ENCODE measurements at places on chromosomes 12 and 14.
A peak's percentile ranks its signal among the peaks of the same experiment; 100 is the strongest.

GRCh38 chr12:12736759-12737676, 19.9 kb downstream of the CDKN1B start:
- peak; percentile 73 for DNase-seq

DNA sequence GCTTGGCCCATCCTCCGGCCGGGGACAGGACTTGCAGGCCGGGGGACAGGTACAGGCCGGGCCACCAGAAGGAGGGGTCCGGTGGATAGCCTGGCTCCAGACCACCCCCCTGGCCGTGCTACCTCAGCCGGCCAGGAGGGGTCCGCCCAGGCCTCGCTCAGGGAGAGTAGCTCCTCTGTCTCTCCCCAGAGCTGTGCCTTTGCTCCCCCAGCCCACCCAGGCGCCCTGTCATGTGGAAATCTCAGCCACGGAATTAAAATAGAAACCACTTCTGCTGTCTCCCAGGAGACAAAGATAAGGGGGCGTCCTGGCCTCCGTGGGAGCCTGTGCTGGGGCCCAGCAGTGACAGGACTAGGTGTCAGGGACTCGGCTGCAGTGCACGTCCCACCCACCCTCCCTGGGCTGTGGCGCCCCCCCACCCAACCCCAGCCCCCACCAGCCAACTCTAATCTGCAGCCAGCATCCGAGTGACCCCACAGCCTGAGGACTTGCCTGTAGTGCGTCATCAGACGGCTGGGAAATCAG, 3.3 kb upstream of the CRIP2 start:
- no peak for DNase-seq

- no peak for DNase-seq
Measured at GRCh38 chr12:120444676-120445075, 1.5 kb downstream of the TRIAP1 start.

DNA sequence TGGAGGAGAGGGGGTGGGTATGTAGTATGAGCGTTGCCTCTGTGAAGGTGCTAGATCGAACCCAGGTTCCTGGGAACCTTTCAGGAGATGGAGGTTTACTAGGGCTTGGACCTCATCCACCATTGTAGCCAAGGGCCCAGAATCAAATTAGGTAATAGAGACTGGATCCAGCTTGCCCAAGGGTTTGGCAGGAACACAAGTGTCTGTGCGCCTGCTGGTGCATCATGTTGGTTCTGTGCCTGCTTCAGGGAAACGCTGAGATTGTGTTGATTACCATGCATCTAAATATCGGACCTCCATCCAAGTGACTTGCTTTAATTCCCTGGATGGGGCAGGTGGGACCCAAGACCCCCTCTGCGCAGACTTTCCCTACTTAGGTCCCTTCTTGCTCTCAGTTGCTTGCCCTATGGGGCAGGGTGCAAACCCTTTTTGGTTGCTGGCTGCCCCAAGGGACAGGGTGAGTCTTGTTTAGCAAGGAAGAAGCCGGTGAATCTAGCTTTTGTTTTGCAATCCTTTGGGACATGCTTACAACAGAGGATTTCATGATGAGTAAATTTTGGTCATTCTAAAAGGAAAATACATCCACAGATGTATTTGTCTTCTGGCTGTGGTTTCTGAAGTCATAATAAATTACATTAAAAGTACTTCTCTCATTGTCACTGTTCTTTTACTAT, 189.8 kb upstream of the PRICKLE1 start:
- DNase-seq, result peak; percentile 70

- DNase-seq, result no peak
Measured at GRCh38 chr12:123998991-123999359, 26.0 kb downstream of the ZNF664 start.

- no peak for DNase-seq
Measured at GRCh38 chr12:30911207-30911606, 15.3 kb upstream of the TSPAN11 start.

DNA sequence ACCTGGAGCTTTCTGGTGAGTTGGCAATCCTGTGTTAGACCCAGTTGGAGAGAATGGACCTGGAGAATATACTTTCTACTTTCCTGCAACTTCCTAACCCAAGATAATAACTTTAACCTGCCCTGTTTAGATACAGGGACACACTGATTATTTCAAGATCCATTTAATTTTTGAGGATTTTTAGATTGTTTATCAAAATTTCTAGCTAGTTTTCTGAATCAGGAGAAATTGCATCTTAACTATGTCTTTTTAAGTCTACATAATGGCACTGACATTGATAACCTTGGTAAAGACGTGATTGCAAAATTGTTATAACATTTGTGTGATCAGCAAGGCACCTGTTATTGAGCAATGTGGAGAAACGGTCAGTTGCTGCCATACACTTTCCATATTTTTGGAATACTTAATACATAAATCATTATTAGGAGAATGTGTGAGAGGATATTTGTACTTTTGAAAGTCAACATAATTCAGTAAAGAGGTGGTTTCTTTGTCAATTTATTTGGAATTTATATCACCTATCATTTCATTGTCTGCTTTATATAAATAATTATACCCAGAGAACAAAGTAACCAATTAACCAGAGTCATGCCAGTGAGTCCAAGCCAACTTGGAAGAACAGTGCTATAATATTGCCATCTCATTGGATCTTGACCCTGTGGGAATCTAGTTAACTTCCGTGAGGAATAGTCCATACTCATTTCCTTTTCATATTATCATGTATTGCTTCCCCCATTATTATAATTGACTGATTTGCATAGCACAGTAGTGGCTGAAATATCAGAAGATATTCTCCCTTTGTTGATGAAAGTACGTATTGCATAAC, 28.4 kb downstream of the NFYB start:
- DNase-seq, result no peak

DNA sequence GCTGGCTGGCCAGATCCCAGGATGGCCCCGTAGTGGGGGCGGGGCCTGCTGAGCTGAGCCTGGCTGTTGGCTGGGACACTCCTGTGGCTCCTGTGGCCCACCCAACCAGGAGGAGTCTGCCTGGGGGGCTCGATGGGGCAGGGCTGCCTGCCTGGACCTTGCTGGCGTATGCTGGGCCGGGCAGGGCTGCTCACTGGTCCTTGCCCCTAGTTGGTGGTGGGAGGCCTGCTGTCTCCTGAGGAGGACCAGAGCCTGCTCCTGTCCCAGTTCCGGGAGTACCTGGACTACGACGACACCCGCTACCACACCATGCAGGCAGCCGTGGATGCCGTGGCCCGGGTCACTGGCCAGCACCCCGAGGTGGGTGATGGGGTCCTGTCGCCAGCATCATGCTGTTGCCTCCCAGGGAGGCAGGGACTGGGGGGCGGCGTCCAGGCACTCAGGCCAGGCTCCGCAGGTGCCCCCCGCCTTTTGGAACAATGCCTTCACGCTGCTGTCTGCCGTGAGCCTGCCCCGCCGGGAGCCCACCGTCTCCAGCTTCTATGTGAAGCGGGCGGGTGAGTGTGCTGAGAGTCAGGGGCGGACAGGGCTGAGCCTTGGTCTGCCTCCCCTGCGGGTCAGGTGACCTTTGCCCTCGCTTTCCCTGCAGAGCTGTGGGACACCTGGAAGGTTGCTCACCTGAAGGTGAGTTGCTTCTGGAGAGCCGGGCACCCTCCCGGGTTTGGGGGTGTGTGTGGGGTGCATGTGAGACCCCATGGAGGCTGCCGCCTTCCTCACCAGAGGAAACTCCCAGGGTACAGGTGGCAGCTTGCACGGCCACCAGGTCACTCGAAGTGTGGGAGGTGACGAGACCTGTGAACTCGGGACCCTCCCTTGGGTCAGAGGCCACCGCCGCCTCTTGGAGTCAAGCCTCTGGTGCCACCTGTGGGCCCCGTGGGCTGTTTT, 3.4 kb downstream of the NOC4L start:
- no peak for DNase-seq

DNA sequence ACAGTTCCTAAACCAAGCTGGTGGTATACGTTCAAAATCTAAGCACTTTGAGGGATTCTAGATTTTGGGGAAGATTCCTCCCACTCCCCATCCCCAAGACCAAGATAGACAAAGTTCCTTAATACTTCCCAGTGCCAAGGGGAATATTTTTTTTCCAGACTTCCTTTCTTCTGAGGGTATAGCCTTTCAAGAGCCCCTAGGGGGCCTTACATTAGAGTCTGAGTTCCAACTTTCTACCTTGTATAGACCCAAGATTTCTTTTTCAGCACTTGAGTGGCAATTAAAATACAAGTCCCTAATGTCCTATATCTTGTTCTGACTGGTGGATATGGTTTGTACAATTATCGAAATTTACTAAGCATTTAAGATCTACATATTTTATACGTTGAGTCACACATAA, 28.7 kb upstream of the SOS2 start:
- no peak for DNase-seq

DNA sequence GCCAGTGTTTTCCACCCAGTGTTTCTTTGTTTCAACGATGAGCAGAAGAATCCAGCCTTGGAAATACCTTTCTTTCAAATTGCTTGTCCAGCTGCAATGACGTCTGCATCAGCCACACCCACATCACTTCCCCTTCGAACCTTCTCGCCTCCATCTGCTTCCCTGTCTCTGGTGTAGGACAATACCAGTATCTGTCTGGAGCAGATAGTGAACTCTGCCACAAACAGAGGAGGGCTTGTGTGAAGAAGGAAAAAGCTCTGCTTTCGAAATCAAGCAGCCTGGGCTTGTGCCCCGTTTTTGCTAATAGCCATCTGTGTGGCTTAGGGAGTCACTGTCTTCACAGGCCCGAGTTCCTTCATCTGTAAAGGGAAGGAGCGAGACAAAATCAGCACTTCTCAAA, 415.4 kb downstream of the ZFP36L1 start:
- peak; percentile 98 for DNase-seq

GRCh38 chr14:31128601-31129526, 78.7 kb downstream of the HECTD1 start:
- DNase-seq, result no peak

- no peak for DNase-seq
Measured at GRCh38 chr12:24996102-24996797, 47.3 kb upstream of the BCAT1 start.

GRCh38 chr12:114123108-114123507, 157.0 kb upstream of the RBM19 start:
- no peak for DNase-seq

GRCh38 chr14:68627868-68628604, 164.8 kb downstream of the ZFP36L1 start:
- DNase-seq, result peak; percentile 72

DNA sequence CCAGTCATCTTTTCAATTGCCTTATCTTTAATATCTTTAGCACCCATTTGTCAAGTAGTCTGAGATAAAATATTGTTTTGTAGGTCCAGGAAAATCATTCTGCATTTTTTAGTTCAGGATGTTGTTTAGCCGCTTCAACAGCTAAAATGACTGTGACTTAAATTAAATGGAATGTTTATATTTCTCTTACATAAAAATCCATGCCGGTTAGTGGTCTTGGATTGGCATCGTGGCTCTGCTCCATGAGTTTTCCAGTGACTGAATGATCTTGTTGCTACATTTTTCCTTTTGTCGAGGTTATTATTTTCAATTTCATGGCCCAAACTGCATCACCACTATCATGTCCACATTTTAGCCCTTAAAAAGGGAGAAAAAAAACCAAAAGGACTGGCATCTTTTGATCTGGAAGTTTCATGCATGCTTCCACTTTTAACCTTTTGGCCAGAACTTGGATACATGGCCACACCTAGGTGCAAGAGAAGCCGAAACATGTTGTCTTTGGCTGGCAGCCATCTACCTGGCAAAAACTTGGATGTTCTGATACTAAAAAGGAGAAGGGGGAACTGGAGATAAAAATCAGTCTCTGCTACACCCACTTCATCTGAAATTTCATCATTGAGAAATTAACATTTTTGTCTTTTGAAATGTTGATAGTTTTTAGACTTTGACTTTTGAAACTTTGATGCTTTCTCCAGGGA, 142.4 kb downstream of the OTOGL start:
- no peak for DNase-seq

GRCh38 chr12:20434996-20435395, 66.7 kb downstream of the PDE3A start:
- no peak for DNase-seq

GRCh38 chr14:68841016-68841809, 48.3 kb upstream of the ZFP36L1 start:
- DNase-seq, result no peak

DNA sequence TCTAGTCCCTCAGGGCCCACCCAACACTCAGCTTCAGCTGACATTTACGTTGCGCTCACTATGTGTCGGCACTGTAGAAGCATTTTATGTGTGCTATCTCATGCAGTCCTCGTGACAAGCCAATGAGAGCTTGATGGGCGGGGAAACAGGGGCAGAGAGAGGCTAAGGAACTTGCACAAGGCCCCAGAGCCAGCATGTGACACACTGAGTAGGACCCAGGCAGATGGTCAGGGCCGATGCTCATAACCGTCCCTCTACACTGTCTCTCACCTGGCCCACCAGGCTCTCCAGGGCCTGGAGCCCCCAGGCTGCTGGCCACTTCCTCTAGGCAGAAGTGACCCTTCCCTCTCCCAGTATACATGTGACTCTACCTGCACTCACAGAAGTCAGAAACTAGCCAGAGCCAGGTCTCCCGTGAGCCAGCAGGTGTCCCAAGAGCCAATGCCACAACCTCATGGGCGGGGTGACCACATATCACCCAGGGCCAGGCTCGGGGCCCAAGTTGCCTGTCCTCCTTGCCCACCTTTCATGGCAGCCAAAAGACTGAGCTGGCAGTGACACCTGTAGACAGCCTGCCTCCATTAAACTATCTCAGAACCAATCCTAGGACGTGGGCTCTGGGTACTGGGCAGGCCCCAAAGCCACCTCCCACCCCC, 38.3 kb downstream of the TTC7B start:
- DNase-seq, result peak; percentile 78

DNA sequence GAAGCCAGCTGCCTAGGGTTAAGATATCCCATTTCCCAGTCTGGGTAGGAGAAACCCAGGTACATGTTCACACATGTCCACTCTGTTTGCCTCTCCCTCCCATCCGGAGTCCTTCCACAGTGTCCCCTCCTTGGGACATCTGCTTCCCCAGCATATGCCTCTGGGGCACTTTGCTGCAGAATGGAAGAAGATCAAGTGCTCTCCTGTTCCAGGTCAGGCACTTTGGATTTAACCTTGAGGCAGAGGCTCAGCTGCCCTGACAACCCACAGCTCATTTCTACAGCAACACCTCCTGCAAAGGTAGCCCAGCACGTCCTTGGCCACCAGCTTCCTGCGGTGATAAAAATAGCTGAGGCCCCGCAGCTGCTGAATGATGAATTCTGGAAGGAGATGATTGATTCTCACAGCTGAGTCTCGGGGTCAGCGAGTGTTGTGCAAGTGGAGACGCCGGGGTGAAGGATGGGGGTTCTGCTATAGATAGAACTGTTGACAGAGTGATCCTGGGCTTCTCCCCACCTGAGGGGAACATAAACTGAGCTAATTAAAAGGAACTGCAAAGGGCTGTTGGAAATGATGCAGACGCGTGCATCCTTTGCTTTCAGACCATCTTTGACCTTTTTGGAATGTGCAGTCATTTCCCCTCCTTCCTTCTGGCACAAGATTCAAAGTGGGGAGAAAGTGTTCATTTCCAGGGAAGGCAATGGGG, 145.0 kb downstream of the SLC38A6 start:
- no peak for DNase-seq

GRCh38 chr12:31456562-31456961, 130.6 kb upstream of the SINHCAF start:
- DNase-seq, result no peak

GRCh38 chr12:6842075-6842474, 1.4 kb downstream of the GNB3 start:
- no peak for DNase-seq
